ENCODE measurements at places on chromosomes 7 and 10.

DNA sequence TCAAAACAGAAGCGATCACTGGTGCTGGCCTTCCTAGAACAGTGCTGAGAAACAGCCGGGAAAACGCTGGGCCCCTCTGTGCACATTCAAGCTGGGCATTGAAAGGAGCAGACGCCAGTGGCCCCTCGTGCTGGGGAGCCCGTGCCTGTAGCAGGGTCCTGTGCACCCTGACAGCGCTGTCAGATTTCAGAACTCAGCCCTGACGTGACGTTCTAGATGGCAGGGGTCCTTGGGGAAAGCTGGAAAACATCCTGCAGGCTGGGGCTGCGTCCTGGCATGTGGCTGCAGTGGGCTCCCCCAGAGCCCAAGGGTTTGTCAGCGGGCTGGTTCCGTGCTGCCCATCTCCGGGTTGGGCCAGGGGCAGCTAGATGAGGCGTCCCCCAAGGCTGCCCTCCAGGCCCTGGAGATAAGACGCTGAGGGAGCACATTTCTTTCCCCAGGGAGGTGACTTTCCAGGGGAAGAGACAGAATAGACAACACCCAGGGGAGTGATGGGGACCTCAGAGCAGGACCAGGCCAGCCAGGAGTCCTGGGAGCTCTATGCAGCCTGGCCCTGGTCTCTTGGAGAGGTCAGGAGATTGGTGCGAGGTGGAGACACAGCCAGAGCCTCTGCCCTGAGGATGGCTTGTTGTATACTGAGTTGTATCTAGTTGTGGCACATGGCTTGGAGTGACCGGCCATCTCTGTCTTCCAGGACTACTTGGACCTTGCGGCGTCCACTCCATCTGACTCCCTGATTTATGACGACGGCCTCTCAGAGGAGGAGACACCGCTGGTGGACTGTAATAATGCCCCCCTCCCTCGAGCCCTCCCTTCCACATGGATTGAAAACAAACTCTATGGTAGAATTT lies 12.1 kb upstream of the CSGALNACT2 start:
- DNase-seq = no peak

DNA sequence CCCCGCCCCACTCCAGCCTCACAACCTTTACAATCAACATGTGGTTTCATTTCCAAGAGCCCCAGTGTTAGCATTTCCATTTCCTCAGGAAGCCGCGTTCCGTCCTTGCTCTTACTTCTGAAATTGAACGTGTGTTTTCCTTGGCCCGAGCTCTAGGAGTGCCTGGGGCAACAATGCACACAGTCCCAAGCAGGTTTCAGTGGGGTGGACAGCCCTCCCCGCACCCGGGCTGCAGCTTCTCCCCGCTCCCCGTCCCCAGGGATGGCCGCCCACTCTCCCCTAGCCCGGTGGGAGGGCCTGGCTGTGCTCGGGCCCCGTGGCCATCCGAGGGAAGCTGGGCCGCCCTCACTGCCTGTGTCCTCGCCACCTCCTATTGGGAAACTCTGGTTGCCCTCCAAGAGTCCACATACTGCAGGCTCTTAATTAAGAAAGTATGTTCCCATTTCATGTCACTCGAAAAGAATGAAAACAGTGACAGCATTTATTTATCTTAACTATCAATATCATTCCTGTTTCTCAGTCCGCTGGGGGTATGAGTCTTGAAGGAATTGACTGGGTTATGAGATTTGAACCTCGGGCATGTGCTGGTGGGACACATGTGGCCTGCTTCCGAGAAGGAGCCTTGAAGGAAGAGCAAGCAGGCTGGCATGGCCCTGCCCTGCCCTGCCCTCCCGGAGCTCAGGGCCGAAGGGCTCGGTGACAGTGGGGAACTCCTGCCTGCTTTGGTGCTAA lies 163.8 kb downstream of the GRK5 start:
- no peak for DNase-seq

GRCh38 chr7:101402081-101402779 lies 39.6 kb downstream of the COL26A1 start:
- peak; percentile 12 for DNase-seq

- DNase-seq = peak; percentile 48
Measured at GRCh38 chr7:30563326-30563942, 31.2 kb upstream of the GARS1 start.

DNA sequence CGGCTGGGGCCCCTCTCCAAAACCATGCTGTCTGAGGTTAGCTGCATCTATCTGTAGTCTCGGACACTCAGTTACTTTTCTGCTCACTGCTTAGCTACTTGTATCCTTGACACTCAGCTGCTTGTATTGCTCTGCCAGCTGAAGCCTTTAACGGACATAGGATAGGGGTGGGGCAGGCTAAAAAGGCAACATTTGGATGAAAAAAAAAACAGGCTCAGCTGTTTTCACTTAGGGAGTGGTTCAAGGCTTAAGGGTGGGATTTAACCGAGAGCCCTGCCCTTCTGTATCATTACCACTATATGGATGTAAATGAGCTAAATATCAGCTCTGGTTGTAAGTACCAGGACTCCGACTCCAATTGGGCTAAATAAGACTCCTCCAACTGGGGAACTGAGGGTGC lies 28.6 kb downstream of the LSMEM1 start:
- DNase-seq = no peak

- DNase-seq = no peak
Measured at GRCh38 chr7:45658716-45659495, 84.7 kb downstream of the ADCY1 start.

DNA sequence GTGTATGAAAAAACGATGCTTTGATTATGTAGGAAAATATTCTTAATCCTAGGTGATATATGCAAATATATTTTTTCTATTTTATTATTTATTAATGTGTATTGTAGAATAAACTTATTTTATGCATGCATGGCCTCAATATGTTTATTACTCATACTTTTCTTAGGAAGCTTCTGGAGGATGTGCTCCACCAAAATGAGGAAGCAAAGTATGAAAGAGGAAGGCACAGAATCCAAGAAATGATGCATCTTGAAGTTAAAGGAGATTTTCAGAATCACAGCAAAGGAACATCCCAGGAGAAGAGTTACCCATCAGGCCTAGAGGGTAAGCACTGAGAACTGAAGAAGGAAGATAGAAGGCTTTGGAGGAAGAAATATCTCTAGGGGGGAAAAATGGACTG lies 35.0 kb upstream of the MRPS16 start:
- no peak for DNase-seq

All from amniotic epithelial cell (primary cell).